ENCODE measurements at places on chromosomes 6 and 20.

DNA sequence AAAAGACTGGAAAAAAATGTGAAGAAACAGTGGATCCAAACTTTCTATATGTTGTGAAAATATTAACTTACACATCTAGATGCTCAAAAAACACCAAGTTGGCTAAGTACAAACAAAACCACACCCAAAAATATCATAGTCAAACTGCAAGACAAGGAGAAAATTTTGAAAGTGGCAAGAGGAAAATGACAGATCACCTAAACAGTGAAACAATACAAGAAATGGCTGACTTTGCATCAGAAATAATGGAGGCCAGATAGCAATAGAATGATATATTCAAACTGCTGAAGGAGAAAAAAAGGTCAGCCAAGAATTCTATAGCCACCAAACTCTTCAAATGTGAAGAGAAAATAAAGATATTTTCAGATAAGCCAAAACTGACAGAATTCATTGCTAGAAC, 22.4 kb upstream of the UST start:
- no peak for DNase-seq

DNA sequence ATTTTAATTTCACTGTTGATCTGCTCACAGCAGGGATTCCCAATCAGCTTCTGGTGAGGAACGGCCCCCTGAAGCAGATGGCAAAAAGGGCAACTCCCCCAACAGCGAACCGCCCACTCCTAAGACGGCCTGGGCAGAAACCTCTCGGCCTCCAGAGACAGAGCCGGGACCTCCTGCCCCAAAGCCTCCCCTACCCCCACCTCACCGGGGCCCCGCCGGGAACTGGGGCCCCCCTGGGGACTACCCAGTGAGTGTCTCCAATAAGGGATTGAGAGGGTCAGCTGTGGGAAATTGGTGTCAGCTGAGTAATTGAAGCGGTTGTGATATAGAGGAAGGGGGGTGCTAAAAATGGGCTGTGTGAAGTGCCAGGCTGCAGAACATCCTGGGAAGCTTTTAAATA, 6.4 kb downstream of the PRRC2A start:
- DNase-seq: no peak

DNA sequence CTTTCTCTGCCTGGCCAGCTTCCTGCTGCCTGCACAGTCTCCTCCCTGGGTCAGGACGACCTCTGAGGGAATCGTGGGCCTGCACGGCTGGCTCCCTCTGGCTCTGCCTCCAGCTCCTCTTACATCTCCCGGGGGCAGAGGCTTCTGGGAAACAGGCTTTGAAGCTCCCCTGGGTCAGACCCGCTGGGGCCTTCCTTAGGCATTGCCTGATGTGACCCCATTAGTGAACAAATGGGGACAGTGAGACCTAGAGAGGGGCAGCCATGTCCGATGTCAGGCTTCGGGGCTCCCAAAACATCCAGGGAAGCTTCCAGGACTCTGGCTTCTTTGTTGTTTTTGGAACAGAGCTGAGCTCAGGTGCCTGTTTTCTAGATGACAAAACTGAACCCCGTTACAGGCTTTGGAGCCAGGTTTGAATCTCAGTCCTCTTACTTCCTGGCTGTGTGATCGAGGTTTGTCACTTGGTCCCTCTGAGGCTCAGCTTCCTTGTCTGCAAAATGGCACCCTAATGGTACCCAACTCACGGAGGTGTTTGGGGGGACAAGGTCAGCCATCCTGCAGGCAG, 94.3 kb downstream of the CEBPB start:
- no peak for DNase-seq

GRCh38 chr6:134103006-134103405, 50.6 kb upstream of the SLC2A12 start:
- DNase-seq: no peak

- DNase-seq: peak; percentile 85
Measured at GRCh38 chr20:63520504-63520933, at the start of gene PPDPF. PPDPF (plus strand) TSS chr20:63520765; CDS start chr20:63521309, 544 bp downstream.

- peak; percentile 39 for DNase-seq
Measured at GRCh38 chr6:169851641-169852503, 100.5 kb downstream of the ERMARD start.

DNA sequence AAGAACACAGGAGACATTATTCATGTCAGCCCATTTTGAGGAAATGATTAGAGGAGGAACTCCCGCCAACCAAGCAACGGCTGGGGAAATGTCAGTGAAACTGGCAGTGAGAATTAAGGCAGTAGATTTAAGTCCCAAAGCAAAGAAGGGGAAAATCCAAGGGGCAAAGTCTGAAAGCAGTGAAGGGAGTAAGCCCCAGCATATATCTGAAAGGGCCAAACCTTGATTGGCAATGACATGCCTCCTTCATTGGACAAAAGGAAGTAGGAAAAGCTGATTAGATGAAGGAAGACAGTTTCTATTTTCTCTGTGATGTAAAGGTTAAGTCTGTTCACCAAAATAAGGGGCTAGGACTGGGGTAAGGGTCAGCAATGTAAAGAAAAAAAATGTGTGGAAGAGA, 190.3 kb downstream of the RNF144B start:
- DNase-seq: no peak

- no peak for DNase-seq
Measured at GRCh38 chr6:12570461-12571030, 146.0 kb upstream of the PHACTR1 start.

GRCh38 chr20:45416917-45417316, 976 bp downstream of the PIGT start:
- DNase-seq: no peak

GRCh38 chr6:11912420-11912819, 99.7 kb upstream of the HIVEP1 start:
- DNase-seq: no peak

- no peak for DNase-seq
Measured at GRCh38 chr20:51688600-51689244, 79.5 kb downstream of the ATP9A start.

DNA sequence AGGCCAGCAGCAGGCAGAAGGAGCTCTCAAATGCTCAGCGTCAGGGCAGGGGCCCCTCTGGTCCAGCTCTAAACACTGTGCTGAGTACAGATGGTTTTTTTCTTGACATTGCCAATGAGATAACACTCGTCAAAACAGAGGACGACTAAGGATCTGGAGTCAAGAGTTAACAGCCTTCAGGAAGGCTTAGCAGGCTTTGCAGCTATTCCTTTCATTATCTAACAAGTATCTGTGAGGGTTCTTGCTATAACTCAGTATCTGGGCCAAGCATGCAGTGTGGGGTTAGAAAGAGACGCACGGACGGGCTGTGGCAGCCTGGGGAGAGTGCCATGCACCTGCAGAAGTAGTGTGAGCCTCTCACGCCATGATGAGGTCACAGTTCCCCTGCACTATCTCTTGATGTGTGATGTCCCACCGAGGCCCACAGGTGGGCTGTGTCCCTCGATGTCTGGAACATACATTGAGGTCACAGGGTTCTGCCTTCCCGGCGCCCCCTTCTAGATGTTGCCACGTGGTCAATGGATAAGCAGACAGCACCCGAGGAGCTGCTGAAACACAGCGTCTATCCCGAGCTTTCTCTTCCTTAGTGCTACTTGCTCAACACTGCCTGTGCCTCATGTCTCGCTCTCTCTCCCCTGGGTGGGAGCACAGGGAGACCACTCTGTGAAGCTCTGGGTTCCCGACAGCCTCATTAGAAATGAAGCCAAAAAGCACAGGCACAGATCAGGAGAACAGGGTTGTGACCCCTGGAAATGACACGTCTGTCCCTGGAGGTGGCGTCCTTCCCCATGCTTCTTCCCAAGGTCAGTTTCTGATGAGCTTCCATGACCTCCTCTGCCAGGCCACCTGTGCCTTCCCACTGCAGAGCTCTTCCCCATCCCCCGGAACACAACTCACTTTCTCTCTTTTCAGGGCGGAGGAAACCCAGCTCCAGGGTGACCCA, 85.5 kb upstream of the RPS6KA2 start:
- no peak for DNase-seq

- DNase-seq: no peak
Measured at GRCh38 chr20:64106981-64107735, at the start of gene NPBWR2. NPBWR2 (minus strand) TSS chr20:64107565; CDS start chr20:64106831, 734 bp downstream.

DNA sequence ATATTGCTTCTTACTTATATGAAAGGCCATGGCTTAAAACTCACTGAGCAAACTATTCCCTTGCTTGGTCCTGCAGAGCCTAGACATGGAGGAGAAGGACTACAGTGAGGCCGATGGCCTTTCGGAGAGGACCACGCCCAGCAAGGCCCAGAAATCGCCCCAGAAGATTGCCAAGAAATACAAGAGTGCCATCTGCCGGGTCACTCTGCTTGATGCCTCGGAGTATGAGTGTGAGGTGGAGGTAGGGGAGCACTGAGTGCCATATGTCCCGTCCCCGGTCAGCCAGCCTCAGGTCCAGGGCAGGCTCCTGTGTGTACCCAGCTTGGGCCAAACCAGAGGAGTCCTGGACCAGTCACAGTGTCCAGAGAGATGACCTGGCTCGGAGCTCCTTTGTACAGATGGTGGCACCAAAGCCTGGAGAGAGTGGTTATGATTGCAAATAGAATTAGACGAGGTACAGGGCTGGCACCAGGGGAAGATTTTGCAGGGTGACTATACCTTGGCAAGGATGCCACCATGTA, 21.0 kb downstream of the EPB41L1 start:
- DNase-seq: no peak

DNA sequence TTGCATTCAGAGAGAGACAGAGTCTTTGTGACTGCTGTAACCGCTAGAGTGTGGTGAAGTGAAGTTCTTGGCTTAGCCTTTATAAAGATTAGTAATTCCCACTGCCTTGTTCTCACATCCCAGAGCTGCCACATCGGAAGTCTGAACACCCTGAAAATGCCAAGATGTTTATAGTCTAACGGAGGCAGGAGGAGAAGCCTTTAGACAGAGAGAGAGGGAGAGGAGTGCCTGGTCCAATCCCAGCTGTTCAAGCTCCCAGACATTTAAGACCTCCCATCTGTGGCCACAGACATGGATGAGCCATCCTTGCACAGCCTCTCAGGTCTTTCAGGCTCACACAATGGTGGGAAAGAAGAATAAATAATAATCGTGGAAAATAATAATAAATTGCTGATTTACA, 1422.8 kb upstream of the EYS start:
- no peak for DNase-seq

- no peak for DNase-seq
Measured at GRCh38 chr6:133394630-133395029, 153.5 kb downstream of the EYA4 start.

GRCh38 chr6:163937071-163937470, 522.6 kb downstream of the QKI start:
- DNase-seq: no peak

DNA sequence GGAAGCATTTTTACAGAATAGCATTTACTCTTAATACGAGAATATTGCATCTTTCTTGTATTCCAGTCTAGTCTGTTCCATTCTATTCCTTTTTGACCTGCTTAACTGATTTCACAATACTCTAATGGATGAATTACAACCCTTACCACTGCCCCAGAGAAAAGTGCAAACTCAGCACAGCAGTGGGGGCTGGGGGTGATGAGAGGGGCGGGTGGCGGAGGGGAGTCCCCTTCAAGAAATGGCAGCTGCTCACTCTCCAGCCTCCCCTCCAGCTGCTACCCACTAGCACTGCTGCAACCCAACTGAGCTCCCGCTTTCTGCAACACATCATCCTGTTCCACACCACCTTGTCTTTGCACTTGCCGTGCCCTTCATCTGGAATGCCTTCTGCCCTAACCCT, 30.1 kb downstream of the PIM1 start:
- DNase-seq: no peak

DNA sequence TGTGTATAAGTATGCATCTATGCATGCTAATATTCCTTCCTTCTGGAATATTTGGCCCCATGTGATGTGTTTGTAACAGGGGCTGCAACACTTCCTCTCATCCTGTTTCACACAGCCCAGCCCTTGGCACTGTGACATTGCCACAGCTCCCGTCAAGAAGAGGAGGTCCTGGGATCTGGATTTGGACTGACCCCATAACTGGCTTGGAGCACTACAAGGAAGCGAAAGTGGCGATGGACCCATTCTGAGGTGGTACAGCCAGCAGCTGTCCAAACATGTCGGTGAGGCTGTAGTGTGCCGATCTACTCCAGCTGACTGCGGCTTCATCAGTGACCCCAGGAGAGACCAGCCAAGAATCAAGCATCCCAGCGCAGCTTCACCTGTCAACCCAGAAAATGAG, 18.2 kb downstream of the SYNDIG1 start:
- no peak for DNase-seq

GRCh38 chr6:111692327-111693164, 86.9 kb upstream of the TRAF3IP2 start:
- no peak for DNase-seq

GRCh38 chr20:38979842-38980241, 17.7 kb downstream of the DHX35 start:
- DNase-seq: no peak

GRCh38 chr20:63223121-63223825, 7.3 kb upstream of the YTHDF1 start:
- no peak for DNase-seq

DNA sequence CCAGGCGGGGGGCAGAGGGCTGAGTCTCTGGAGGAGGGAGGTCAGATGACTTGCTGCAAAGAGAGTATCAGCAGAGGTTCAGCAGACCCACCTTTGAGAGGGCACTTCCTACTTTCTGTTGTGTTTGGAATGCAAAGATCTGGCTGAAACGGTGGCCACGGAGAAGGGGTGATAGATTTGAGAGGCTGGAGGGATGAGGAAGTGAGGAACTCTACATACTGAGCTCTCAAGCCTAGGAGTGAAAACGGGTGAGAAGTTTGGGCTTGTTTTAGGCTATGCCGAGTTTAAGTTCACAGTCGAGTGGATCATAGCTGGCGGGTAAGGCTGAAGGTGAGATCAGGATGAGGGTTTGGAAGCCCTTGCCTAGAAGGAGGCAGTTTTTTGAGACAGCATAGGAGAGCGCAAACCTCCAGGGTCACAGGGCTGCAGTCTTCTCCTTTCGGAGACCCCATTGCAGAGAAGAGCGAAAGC, 477 bp upstream of the ITPA start:
- DNase-seq: no peak

DNA sequence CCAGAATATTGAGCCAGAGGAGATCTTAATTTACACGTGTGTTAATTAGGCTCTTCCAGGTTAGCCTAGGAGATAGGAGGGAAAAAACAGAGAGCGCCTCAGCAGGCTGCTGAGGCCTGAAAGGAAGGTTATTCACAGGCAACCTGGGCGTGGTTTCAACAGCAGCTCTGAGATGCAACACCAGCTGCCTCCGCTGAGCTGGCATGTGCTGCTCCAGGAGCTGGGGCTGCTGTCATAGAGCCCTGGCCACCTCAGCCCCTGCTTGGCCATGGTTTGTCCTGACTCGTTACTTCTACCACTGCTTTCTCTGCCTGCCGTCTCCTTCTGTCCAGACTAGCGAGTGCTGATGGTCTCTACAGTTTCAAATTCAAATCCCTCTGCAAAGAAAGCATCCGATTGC, 32.4 kb upstream of the RPP40 start:
- peak; percentile 74 for DNase-seq

GRCh38 chr20:34033903-34034302, 40.2 kb downstream of the RALY start:
- DNase-seq: no peak

- peak; percentile 47 for DNase-seq
Measured at GRCh38 chr20:35463455-35464300, 8.3 kb downstream of the CEP250 start.

DNA sequence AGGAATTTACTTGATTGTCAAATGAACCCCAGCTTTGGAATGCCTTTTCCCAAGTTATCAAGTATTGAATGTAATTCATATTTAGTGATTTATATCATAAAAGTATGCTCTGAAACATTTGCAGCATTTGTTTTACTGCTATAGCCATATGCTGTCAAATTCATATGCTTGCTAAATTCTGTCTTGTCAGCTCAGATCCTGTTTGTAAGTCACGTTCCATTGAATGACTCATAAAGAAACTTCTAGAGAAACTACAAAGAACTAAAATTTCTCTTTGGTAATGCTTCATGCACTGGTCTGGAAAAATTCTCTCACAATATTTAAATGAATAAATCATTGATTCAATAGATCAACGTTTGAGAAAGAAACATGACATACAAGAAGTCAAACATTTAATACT, 445.9 kb downstream of the PHF3 start:
- no peak for DNase-seq
